MCF 10A (cell line): ENCODE measurements at places on chromosomes 5 and 9. TPM values are rescaled to one million over a fixed set of nuclear protein-coding genes. Genes with fewer than 3 reads are reported as not detected.

- no peak for DNase-seq
Observed at GRCh38 chr9:137032858-137033257, 970 bp upstream of the FUT7 start.

GRCh38 chr5:40436535-40437237 is 243.0 kb upstream of the PTGER4 start:
- DNase-seq = no peak

DNA sequence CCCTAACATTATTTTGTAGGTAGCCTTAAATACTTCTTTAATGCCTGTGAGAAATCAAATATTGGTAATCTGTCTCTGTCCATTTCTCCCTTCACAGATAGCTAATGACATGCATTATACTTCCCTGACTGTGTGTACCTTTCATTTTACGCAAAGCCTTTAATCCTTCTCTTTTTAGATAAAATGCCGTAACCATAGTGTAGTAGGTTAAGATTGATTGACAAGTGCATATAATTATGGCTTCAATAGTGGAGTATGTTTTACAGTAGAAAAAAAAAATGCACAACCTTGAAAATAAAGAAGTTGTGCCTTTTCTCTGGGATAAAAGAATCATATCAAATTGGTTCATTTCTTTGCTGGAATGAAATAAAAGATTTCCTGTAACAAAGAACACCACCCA is 559.6 kb upstream of the GRAMD2B start:
- no peak for DNase-seq

GRCh38 chr5:72268753-72269410 is 51.2 kb downstream of the MRPS27 start:
- peak; percentile 80 for DNase-seq

The FOXD4L4 gene
- 0.93 and 1.2 TPM in 2 replicates for total RNA-seq

The OLFML2A gene
- 0.21 and 0.25 TPM in 2 replicates for total RNA-seq
